ENCODE measurements at places on chromosomes 12 and 14.

DNA sequence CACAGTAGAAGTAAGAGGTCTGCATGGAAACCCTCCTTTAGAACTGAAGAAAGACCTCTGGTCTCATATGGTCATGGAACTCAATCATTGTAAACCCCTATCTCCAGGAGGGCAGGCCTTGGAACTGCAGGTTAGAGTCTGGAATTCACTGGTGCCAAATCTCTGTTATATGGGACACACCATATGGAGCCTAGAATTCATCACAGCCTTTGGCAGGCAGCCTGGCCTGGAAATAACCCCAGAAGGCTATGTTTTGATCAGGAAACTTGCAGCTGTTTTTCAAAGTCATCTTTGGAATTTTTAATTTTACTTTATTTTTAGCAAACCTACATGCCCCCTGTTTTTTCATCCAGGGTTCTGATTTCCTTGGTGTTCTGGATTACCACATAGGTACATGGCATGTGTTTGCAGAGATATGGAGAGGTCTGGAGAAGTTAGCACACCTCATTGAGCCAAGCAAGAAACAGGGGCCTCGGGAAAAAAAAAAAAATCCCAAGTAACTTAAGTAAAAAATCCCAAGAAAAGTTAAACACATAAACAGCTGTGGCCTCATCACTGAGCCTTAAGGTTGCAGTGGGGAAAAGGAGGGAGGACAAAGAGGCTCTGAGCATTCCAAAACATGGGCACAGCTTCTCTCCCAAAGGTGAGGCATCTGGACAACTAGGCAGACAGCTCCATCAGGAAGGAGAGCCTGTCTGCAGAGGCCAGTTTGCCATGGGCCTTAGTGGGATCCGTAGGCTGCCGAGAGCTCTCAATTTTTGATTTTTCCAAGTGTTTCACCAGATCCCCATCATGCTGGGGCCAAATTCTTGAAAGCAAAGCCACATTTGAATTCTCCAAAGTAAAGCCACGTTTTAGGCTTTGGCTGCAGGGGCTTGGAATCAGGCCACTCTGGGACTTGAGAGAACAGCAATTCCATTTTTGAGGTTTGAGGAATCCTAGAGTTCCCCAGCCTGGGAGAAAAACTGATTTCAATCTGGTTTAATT is 339.6 kb upstream of the TBX3 start:
- DNase-seq: no peak

DNA sequence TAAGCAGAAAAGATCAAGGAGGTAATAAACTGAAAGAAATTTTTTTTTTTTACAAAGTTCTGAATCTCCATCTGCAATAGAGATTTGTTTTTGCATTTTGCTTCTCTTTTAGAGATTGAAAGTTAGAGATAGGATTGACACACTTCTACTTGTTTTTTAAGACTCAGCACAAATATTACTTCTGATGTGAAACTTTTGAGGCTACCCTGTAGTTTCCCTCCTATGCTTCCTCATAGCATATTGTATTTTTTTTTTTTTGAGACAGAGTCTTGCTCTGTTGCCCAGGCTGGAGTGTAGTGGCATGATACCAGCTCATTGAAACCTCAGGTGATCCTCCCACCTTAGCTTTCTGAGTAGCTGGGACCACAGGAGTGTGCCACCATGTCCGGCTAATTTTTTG is 32.1 kb upstream of the SGPP1 start:
- no peak for DNase-seq

DNA sequence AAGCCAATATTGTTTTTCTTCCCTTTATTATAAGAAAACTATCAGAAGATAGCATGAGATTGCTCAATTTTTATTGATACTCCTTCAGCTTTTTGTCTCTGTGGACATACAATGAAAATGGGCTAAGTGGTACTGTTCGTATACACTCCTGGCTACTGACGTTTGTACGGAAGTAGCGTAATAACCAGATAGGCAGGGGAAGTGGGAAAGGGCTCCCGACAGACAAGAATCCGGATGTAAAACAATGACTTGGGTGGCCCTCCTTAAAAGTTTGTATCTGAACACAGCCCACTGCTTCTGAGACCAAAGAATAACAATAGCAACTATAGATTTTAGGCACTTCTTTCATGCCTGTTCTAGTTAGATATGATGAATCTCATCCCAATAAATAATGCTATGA is 99.6 kb downstream of the RPS6KA5 start:
- DNase-seq: no peak

GRCh38 chr14:85934886-85935254 is 404.9 kb downstream of the FLRT2 start:
- no peak for DNase-seq

DNA sequence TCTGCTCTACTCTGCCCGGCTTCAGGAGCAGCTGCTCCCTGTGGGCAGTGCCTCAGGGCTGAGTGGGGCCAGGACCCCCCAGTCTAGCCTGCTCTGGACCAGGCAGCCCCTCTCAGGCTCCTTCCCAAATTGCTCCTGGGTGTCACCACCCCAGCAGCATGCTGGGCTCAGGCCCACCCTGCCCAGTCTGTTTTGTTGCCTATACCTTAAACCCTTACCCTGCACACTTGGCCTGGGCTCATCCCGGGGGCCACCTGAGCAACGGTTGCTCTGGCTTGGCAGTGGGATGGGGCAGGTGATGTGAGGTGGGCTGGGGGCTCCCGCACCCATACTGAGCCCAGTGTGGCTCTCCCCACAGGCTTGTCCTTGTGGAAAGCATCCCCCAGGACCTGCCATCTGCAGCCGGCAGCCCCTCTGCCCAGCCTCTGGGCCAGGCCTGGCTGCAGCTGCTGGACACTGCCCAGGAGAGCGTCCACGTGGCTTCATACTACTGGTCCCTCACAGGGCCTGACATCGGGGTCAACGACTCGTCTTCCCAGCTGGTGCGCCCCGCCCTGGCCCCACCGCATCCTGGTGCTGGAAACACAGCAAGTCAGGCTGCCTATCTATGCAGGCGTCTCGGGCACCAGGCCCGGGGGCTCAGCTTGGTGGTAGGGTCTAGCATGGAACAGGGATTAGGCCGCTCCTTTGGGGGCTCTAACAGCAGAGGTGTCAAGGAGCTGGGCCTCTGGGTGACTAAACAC is 3.9 kb downstream of the PLD4 start:
- DNase-seq: no peak

DNA sequence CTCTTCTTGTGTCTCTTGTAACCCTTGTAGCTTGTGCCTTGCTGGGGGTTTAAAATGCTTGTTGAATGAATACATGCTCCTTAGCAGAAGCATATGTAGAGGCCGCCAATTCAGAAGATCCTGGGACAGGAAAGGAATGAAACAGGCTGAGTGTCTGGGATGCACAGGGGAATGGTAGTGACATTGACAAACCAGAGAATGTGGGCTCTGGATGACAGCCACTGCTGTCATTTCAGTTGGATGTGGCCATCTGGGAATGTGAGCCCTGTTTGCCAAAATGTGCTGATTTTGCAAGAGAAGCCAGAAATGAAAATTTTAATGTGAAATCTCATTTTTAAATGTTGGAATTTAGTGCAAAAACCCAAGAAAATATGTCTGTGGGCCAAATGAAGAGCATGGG is 136.8 kb downstream of the DACT1 start:
- DNase-seq: no peak

DNA sequence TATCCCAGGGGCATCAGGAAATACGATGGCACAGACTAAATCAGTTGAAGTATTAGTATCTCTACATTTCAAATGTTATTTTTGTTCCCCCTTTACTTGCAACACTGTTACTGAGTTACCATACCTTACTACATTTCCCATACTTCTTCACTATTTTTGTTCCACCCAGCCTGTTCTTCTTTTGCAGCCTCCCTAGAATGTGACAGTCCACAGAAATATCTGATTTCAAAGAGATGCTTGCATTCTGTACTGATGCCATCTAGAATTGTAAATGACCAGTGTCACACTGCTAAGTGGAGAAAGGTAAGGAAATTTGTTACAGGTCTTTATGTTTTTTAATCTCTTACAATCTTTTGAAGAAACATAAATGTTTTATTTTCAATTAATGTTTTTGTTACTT is 279.9 kb downstream of the CCER1 start:
- no peak for DNase-seq
